ENCODE measurements at places on chromosomes 11 and 22.

GRCh38 chr11:64665411-64665821, 57.6 kb downstream of the NRXN2 start:
- no peak for DNase-seq

DNA sequence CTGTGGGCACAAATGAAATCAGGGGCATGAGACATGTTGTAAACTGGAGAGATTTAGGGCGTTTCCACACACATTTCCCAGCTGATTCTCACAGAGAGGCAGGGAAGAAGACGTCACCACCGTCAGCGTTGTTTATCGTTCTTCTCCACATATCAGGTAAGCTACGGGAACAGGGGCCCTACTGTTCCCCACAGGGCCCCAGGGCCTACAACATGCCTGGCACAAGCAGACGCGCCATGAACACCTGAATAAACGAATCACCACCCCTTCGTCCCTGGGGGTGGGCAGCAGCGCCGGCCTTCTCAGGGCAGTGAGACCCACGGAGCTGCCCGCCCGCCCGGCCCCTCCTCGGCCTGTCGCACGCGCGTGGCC, 342 bp downstream of the EFCAB6 start:
- DNase-seq, result no peak

GRCh38 chr22:36901411-36902142, 11.9 kb upstream of the CSF2RB start:
- DNase-seq, result no peak

GRCh38 chr22:29152045-29152953, 53.4 kb upstream of the EMID1 start:
- no peak for DNase-seq

DNA sequence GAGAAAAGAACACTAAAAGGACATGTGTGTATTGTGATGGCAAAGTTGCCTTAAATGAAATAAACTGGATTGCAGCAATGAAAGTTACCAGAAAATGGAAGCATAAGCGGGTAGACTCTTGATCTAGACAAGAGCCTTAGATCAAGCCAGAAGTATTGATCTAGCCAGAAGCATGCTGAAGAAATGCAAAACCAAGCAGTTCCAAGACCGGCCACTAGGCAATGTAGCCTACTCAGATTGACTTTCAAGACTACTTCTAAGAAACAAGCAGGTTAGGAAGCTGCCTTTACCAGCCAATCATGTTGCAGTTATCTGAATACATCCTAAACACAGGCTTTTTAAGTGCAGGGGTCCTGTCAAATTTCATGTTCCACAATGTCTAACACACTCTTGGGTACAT, 54.6 kb downstream of the KCNA4 start:
- no peak for DNase-seq

DNA sequence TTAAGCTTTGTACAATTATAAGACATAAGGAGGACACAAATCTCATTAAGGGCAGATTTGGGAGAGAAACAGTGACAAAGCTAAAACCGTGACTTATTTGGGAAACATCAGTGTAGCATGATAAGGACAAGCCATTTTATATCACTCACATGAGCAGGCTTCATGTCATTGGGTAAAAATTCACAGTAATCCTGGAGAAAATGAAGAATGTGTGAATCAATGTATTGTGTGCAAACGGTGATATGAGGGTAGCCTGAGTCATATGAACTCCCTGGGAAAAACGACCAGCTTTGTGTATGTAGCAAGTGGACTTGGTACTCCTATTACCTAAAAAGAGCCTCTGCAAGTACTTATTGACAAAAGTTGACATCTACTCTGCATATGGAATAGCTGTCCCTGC, 6.0 kb upstream of the TRIM34 start:
- no peak for DNase-seq

- no peak for DNase-seq
These were observed 48.4 kb downstream of the DDX10 start for GRCh38 chr11:108713076-108713790.

- DNase-seq, result no peak
These were observed 62.0 kb downstream of the IGF2 start for GRCh38 chr11:2077061-2077802.

GRCh38 chr11:19433367-19433766, 192.6 kb upstream of the E2F8 start:
- no peak for DNase-seq

Measured in NCI-H187 (cell line).